ENCODE measurements at places on chromosomes 12 and 14.

GRCh38 chr12:64081008-64081404 is 141.1 kb downstream of the KICS2 start:
- no peak for DNase-seq

DNA sequence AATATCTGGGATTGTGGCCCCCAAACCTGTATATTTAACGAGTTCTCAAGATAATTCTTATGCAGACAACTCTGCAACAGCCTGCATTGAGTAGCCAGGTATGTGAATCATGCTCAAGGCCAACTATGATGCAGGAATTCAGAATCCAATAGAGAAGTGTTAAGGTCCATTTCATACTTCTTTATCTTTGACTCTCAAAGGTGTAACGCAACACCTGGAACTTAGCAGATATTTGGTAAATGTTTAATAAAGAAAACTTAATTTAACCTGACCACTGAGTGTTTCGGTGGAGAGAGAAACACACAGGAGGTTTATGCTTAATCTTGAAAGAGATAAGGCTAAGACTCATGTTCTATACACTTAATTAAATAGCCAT is 156.5 kb upstream of the PLEKHG7 start:
- no peak for DNase-seq

DNA sequence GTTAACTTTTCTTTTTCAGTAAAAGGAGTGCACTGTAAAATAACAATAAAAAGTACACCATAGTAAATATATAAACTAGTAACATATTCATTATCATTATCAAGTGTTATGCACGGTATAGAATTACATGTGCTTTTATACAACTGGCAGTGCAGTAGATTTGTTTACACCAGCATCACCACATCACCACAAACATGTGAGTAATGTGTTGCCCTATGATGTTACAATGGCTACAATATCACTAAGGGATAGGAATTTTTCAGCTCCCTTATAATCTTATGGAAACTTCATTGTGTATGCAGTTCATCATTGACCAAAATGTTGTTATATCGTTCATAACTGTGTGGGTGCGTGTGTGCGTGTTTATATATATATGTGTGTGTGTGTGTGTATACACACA is 23.5 kb upstream of the NEDD1 start:
- DNase-seq: no peak

DNA sequence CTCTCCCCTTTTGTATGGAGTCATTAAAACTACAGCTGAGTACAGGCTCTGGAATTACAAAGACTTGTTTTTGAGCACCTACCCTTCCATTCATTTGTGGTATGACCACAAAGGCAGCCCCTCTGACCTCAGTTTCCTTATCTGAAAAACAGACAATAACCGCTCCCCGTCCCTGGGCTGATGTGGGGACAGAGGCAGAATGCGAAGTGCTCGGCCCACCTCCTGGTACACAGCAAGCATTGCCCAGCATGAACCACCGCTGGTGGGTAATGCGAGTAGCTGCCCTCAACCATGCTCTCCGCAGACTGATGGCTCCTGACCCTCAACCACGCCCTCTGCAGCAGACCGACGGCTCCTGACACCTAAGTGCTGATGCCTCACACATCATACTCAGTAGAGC is 22.4 kb downstream of the P2RX2 start:
- no peak for DNase-seq

GRCh38 chr14:24313913-24314312 is 2.6 kb downstream of the LTB4R start:
- no peak for DNase-seq
